ENCODE measurements at places on chromosomes 4 and X.

DNA sequence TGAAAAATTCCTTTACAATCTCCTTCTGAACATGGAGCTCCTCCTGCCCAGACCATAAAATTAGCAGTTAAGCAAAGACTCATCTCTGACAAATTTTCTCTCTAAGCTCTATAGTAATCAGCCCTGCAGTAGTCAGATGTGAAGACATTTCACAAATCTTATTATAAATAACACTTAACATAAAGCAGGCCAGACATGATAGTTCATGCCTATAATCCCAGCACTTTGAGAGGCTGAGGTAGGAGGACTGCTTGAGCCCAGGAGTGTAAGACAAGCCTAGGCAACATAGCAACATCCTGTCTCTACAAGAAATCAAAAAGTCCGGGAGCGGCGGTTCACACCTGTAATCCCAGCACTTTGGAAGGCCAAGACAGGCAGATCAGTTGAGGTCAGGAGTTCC, 29.9 kb downstream of the TRMT2B start:
- DNase-seq: no peak

DNA sequence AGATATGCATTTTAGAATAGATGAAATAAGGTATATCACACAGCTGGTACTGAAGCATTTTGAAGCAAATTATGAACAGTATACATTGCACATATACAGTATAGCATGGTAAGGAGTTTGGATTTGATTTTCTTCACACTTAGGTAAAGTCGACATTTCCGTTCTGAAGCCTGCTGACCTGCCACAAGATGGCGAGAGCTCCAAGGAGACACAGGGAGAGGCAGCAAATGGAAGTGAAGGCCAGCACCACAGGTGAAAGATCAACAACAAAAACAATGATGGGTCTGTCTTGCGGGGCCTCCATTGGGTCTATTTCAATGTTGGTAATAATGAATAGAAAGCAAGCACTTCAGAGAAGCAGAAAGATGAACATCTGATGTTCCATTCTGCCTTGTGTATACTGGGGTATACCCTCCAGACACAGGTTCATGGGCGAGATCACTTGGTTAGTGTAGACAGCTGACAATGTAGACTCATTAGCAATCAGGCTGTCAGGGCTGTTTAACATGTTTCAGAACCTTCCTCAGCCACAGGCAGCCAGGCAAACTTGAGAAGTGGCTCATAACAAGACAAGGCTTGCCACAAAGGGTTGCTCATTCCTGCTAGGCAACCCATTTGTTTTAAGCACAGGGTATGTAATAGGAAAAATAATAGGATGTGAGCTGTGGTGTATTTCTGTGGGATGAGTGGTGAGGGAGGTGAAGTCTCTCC, 21.4 kb upstream of the NOX1 start:
- DNase-seq: peak; percentile 7

- DNase-seq: no peak
Observed at GRCh38 chr4:151315212-151315886, 10.1 kb downstream of the SH3D19 start.

- DNase-seq: no peak
Observed at GRCh38 chrX:110877326-110877725, 81.7 kb upstream of the CHRDL1 start.

DNA sequence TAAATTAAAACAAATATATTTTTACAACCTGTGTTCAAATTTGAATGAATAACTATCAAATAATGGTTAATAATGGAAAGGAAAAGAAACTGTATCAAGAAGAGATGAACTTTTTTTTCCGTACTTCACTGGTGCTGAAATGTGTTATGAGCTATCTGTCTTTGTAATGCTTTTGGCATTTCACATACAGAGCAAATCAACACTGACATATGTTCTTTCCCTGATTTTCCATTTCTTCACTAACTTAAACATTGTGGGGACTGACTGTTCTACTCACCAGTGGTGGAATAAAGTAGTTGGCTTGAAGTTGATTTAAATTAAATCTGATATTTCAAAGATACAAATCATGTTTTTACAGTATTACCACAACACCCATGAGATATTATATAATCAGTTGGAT, 304.0 kb upstream of the BMP3 start:
- DNase-seq: no peak

GRCh38 chr4:150126201-150126863, 48.1 kb downstream of the DCLK2 start:
- no peak for DNase-seq

DNA sequence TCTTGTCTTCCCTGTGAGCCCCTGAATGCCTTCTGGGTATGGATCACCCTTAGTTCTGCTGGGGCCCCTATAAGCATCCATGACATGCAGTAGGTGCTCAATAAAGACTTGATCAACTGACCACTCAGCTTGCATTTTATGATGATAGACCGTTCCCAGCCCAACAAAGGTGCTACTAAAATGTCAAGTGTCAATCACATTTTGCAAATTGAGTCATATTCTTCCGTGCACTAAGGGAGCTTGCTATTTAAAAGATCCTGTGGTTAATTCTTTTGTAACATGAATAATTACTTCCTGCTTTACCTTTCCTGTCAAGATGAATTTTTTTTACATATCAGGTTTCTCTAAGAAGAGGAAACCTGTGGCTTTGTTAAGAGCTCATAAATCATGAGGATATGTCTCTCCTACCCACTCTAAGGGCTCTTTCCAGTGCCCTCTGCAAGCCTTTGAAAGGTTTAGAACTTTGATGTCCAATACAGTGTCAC, 47.6 kb downstream of the SH3KBP1 start:
- DNase-seq: peak; percentile 44

DNA sequence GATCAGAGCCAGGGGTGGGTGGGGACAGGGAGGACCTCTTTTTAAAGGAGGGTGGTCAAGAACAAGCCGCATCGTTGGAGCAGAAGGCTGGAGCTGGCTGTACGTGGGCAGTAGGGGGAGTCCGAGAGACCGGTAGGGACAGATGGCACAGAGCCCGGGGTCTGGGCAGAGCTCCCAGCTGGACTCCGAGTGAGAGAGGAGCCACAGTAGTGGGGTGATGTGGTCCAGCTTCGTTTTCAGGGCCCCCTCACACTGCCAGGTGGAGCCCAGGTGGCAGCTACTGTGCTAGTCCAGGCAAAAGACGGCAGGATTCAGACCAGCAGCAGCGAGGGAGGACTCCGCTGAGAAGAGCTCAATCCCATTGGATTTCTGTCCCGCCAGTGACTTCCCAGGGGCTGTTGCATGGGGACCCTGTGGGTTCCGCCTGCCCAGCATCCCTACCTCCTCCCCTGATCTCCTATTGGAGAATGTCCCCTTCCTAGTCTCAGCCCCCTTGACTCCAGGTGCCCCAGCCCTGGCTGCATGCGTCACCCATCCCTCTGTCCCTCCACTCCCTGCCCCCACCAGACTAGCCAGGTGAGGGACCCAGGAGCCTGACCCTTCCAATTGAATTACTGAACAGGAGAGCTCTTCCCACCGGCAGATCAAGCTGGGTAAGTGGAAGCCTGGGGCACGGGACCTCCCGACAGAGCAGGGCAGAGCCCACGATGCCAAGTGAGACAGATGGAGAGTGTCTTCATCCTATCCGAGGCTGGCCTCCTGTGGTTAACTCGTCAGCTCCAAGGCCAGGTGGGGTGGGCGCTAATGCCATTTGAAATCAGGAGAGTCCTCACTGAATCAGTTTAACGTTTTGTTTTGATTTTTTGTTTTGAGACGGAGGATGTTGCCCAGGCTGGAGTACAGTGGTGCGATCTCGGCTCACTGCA, 2.9 kb downstream of the ARHGAP4 start:
- no peak for DNase-seq

DNA sequence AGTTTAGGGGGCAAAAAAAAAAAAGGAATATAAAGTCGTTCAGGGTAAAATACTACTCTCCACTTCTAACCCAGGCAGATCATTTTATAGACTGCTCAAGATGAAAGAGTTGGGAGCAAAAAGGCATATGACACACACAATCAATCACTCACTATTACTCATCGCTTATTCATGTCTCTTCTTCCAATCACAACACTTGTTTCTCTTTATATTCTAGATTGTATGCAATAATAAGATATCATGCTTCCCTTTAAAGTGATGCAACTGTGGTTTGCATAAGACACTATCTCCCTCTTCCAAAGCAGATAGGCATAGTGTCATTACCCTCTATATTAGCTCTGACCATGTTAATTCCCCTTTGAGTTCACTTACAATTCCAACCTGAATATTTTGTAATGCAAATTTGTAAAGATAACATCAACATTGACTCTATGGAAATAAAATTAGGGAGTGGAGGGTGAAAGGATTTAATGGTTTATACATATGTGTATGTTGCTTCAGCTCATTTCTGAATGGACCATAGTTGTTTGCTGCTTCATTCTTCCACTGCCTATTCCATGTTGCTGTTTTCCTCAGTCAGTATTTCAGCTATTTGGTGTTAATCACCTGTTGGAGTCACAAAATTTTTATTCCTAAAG, 154.9 kb upstream of the EPHA5 start:
- no peak for DNase-seq

GRCh38 chr4:40865696-40866095, 115.9 kb downstream of the NSUN7 start:
- DNase-seq: no peak

DNA sequence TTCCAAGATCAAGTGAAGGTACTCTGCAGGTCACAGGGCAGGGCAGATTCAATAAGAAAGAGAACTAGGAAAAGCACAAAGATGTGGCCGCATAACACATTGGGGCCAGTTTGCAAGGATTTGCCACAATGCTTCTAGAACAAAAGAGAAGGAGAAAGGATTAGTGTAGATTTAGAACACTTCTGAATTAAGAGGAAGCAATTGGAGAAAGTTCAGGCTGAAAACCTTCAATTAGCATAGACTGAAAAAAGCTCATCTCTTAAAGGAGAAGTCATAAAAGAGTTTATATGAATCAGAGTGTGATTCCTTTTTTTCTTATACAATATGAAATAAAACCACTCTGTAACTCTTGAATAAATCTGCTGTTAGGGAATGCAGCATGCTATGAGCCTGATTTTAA, 215.6 kb upstream of the FAT1 start:
- DNase-seq: no peak

GRCh38 chr4:137735561-137736104, 203.3 kb upstream of the PCDH18 start:
- DNase-seq: no peak

DNA sequence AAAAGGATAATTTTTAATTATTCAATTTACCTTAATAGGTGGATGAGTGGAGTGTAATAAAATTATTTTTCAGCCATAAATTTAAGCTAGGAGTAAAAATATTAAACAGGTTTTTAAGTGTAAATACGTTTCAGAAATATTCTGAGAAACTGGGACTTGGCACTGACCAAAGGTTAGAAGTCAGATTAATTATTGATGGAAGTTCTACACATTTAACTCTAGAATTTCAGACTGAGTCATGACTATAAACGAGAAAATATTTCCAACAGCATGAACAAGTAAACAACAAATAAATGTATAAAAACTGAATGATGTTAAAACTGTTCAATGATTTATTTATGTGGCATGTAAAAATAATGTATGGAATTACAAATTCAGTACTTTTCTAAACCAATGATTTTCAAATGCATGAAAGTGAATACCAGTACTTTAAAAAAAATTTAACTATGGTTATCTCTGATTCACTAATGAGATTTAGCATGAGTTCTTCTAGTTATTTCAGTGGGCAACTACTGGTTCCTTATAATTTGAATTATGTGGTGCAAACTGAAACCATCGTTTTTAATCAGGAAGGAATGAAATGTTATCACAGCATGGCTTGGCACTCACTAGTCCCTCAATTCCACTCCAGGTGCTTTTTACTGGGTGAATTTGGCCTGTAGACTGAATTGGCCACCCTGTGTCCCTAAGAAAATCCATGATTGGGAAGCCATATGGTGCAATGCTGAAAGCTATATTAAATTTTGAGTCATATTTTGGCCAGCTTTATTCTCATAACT, 244.2 kb downstream of the FSTL5 start:
- no peak for DNase-seq

DNA sequence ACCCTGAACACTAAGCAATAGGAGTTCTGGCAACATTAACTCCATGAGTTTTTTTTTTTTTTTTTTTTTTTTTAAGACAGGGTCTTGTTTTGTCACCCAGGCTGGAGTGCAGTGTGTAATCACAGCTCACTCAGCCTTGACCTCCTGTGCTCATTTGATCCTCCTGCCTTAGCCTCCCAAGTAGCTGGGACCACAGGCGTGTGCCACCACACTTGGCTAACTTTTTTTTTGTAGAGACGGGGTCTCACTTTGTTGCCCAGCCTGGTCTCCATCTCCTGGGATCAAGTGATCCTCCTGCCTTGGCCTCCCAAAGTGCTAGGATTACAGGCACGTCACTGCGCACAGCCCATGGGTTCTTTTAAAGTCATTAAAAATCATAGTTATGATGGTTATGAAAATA, 5.1 kb downstream of the RHOH start:
- DNase-seq: no peak

- DNase-seq: no peak
Observed at GRCh38 chrX:123424546-123424945, 240.5 kb downstream of the GRIA3 start.

DNA sequence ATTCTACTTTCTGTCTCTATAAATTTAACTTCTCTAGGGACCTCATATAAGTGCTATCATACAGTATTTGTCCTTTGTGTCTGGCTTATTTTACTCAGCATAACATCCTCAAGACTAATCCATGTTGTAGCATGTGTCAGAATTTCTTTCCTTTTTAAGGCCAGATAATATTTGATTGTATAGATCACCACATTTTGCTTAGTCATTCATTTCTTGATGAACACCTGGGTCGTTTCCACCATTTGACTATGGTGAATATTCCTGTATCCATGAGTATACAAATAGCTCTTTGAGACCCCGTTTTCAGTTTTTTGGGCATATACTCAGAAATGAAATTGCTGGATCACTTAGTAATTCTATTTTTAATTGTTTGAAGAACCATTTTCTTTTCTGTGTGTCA, 12.0 kb downstream of the CNGA2 start:
- no peak for DNase-seq

- peak; percentile 11 for DNase-seq
Observed at GRCh38 chr4:122542411-122543236, 78.2 kb downstream of the IL21 start.
